ENCODE measurements at places on chromosomes 3 and 15.

DNA sequence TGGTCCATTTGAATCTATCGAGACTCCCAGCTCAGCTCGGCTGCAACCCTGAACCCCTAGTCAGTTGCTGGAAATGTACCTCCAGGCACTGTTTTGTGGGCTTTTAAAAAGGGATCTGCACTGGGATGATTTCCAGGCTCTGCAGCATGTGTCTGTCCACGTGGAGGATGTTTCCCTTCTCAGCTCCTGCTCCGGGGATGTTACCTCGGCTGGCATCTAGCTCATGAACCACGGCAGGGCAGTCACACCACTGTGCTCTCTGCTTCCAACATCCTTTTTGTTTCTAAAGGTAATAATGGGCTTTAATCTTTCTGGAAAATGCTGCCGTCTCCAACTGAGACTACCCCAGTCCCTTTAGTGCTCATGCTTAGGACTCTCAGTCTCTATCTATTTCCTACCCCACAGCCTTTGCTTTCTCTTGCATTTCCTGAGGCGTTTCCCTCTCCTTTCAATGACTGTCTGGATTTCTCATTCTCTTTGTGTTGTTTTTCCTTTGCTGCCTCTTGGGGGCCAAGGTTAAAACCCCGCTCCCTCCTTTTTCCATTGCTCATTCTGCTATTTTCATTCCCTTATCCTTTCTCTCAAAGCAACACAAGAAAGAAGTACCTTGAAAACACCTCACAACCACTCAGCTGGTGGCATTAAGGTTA is 42.9 kb upstream of the AKAP13 start:
- no peak for DNase-seq

DNA sequence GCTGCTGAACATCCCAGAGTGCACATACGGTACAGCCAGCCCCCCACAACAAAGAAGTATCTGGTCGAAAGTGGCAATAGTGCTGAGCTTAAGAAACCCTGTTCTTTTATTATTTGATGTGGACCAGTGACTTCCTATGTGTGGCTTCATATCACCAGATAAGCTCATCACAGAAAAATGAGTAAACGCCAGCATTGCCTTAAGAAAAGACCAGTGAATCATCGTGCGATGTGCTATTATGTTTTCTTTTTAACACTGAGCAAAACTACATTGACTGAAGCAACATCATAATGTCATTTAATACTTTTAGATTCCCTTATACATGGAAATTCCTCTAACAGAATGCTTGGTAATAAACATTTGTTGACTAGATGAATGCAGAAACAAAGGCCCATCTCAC is 45.2 kb upstream of the ARRDC4 start:
- DNase-seq: no peak

GRCh38 chr3:50333744-50334328 is 5.8 kb upstream of the TUSC2 start:
- no peak for DNase-seq

GRCh38 chr3:157166115-157166514 is 6.2 kb upstream of the CCNL1 start:
- no peak for DNase-seq

GRCh38 chr3:189631409-189631808 is 220 bp downstream of the TP63 start:
- DNase-seq: no peak

GRCh38 chr3:140754936-140755335 is 77.1 kb downstream of the TRIM42 start:
- no peak for DNase-seq

DNA sequence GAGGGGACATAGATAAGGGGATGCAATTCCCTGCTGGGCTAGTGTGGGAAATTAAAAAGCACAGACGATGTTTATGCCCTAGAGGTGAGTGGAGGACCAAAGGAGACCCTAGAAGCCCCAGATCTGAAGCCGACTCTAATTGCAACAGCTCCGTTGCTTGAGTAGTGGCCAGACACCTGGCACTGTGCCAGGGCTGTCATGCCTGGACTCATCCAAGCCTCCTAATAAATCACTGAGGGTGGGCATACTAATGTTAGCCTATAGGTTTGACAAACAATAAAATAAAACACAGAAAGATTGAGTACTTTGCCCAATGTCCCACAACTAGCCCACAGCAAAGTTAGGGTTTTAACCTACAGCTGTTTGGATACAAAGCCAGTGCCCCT is 25.4 kb upstream of the MRPS22 start:
- no peak for DNase-seq

DNA sequence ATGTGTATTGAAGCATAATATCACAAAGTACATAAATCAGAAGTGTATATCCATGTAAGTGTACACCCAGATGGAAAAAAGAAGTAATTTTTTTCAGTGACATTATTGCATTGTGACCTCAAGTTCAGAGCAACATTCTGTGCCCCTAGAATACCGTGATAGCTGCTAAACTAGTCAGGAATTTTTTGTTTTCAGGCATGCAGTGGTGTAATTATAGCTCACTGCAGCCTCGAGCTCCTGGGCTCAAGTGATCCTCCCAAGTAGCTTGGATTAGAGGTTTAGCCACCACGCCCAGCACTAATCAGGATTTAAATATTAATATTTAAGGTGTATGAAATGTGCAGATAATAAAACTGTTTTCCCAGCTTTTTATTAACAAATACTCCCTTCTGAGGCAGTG is 25.5 kb downstream of the SEC62 start:
- no peak for DNase-seq

DNA sequence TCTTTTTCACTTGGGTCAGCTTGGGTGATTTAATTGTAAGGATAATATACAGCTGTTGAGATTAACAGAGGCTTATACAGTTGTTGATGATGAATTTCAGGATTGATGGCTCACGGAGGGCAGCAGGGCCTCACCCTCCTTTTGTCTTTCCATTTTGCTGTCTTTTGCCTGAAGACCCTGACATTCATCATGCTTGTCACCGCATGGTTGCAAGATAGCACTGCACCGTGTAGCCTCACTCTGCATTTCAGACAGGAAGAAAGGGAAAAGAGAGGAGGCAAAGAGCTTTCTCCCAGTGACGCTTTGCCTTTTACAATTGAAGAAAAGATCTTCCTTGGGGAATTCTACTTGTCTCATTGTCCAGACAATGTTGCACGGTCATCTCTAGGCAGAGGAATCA is 115.1 kb downstream of the TPRG1 start:
- no peak for DNase-seq

DNA sequence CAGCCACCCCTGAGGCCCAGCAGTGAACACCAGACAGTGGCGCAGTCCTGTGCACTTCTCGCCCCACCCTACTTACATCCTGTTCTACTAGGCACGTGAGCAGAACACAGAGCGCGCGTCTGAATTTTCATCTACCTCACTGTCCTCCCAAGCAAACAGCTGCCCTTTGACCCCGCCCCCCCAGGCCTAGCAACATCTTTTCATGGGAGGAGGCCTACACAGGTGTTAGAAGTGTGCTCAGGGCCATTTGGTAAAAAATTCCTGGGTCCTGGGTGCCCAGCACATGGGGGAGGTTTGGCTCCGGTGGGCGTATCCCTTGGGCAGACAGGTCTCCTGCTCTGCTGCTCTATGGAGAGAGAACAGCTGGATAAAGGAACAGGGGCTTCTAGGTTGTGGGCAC is 95.0 kb downstream of the MYLK start:
- no peak for DNase-seq

GRCh38 chr3:8938021-8938420 is 25.3 kb downstream of the RAD18 start:
- DNase-seq: no peak

DNA sequence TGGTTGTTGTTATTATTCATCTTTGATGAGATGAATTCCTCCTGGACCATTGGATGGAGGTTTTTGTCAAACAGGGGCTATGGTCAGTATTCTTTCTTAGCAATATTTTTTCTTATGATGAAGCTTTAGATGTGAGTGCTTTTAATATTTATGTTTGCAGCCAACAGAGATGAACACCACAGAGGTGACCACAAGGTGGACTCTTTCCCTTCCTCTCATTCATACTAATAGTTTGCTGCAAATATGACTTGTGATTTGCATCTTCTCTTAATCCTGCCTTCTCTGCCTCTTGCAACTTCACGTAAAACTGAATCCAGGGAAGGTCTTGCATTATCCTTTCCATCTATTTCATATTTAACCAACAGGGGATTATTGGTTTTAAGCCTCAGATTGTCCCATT is 473.1 kb upstream of the UBE2E2 start:
- no peak for DNase-seq

- DNase-seq: no peak
Observed at GRCh38 chr3:132283440-132283839, 33.8 kb upstream of the ACP3 start.
